HEK293T (cell line): ENCODE measurements at places on chromosomes 6 and 20.
A peak's percentile ranks its signal among the peaks of the same experiment; 100 is the strongest.

DNA sequence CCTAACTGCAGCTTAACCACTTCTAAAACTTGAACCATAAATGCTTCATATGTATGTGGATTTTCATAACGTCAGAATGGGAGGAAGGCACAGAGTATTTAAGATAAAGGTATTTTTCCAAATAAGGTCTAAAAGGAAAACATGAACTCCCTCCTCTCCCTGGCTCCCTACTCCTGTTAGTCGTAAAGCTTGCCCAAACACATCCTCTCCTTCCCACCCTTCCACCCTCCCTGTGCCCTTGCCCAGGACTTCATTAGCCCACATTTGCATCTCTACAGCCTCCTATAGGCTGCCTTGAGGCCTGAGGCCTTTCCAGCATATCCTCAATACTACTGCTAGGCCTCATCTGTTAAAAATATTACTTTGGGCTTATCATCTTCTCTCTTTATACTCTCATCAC lies 17.1 kb upstream of the SMIM13 start:
- DNase-seq, result no peak

- DNase-seq, result peak; percentile 34
Observed at GRCh38 chr20:59141818-59142581, 21.6 kb upstream of the ZNF831 start.

DNA sequence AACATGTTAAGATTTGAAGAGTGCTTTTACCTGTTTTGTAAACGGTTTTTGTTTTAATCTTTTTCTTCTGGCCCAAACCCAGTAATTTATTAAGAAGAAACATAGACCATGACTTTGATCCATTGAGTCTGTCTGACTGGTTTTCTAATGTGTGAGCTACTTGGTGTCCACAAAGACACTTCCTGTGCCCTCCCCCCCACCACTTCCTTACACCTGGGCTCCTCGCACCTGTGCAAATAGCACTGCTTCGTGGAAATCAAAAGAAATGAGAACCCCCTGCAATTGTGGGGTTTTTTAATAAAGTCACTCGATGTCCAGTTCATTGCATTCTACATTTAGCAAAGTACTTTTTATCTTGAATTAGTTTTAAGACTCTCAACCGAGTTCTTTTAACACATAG lies 65.5 kb downstream of the SMOC2 start:
- DNase-seq, result no peak

DNA sequence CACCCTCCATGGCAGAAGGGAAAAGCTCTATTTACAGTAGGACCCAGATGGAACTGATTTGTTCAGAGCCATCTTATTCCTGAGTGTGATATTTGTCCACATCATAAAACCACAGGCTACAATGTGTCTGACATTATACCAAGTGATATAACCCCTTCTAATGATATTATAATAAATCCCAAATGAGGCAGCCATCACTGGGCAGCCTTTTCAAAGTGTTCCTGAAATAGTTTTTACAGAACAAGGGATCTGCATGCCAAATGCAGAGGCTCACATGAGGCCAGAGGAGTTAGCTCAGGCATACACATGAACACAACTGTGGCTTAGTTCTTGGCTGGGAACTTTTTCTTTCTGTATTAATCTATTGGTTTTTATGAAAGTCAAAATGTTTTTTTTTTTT lies 207.7 kb downstream of the MAFB start:
- no peak for DNase-seq

DNA sequence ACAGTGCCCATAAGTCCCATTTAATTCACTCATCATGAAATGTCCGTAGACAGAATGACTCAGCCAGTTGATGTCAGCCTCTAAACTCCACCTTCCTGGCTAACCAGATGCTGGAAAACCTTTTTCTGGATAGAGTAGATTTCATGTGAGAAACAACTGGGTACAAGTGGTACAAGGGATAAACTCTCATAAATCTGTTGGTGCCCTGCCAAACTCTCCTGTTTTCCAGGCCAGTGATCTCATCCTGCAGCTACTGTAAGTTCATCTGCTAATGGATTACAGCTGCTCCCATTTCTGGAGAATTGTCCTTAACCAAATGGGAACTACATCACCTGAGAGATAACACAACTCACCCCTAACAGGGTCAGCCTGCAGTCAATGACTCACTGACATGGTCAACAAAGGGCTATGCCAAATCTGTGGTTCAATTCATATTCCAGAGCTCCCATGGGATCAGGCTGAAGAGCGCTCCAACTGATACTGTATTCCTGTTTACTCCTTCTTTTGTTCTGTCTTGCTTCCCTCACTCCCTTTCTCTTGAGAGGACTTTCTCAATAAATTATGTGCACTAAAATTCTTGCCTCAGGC lies 210.1 kb upstream of the HDDC2 start:
- no peak for DNase-seq

GRCh38 chr6:10553871-10554270 lies 32.7 kb downstream of the GCNT2 start:
- DNase-seq, result no peak

GRCh38 chr20:34301587-34302311 lies 1.4 kb downstream of the AHCY start:
- no peak for DNase-seq

DNA sequence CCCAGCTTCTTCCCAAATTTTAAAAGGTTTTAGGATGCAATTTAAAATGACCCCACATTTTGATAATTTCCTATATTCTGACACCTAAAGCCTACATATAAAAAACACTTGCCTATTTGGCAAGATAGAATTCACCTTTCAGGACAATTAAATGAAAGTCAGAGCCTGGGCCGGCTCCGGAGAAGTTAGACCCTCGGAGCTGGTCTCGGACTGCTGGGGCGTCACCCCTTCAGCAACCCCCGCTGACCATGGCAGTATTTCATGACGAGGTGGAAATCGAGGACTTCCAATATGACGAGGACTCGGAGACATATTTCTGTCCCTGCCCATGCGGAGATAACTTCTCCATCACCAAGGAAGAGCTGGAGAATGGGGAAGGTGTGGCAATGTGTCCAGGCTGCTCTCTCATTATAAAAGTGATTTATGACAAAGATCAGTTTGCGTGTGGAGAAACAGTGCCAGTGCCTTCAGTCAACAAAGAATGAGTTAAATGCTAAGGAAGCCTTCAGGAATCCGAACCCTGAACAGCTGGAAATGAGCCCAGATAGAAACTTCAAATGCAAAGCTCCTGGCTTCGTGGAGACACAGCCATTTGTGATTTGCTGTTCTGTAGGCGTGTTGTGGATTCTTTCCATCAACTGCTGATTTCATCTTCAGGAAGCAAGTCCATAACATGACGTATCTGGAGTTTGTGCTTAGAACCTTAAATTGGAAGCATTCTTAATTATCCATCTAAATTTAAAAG lies 16.0 kb downstream of the TCFL5 start:
- DNase-seq, result no peak

DNA sequence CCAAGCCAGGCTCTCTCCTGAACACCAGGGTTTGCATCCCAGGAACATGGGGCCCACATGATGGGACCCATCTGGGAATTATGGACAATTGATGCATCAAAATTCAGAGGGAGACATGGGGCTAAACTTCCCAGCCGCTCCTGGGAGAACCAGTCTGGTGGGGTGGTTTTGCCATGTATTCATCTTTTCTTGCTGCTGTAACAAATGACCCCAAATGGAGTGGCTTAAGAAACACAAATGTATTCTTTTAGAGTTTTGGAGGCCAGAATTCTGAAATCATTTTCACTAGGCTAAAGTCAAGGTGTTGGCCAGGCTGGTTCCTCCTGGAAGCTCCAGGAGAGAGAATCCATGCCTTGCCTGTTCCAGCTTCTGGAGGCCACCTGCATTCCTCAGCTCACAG lies 6.5 kb downstream of the SLC13A3 start:
- DNase-seq, result no peak

GRCh38 chr6:126118058-126118755 lies 131.9 kb downstream of the TRMT11 start:
- DNase-seq, result no peak

- DNase-seq, result no peak
Observed at GRCh38 chr20:56817780-56818675, 188.9 kb downstream of the TFAP2C start.

DNA sequence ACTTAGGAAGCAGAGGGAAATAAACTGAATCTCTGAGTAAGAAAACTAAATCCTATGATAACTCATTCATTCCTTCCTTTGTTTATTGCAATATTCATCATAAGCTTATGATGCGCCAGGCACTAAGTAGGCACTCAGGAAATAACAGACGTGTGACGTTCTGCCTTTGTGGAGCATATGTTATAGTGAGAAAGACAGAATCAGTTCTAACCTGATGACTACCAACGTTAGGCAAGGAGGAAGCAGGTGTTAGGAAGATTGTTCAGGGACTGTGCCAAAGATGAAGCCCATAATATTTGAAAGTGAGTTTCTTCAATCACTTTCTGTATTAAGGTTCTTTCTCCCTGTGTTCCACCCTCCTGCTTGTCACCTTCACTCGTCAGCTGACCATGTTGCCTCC lies 3.6 kb downstream of the HLA-DQA2 start:
- DNase-seq, result no peak

GRCh38 chr6:161361529-161361928 lies 87.7 kb upstream of the AGPAT4 start:
- no peak for DNase-seq

DNA sequence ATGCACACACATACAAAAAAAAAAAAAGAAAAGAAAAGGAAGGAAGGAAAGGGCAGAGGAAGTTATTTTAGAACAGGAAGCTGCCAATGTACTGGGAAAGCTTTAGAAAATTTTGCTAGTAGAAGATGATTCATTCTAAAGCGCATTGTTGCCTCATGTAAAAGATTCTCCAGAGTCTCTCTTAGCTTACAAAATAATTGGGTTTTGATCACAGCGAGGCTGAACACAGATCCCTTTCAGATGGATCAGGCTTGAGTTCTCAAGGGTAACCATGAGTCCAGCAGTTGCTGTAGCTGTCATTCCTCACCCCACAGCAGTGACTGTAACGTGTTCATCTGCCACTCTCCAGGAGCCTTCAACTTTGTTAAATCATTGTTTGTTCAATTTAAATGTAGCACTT lies 81.9 kb downstream of the PHACTR2 start:
- no peak for DNase-seq

- no peak for DNase-seq
Observed at GRCh38 chr6:3358413-3359100, 98.3 kb downstream of the SLC22A23 start.

DNA sequence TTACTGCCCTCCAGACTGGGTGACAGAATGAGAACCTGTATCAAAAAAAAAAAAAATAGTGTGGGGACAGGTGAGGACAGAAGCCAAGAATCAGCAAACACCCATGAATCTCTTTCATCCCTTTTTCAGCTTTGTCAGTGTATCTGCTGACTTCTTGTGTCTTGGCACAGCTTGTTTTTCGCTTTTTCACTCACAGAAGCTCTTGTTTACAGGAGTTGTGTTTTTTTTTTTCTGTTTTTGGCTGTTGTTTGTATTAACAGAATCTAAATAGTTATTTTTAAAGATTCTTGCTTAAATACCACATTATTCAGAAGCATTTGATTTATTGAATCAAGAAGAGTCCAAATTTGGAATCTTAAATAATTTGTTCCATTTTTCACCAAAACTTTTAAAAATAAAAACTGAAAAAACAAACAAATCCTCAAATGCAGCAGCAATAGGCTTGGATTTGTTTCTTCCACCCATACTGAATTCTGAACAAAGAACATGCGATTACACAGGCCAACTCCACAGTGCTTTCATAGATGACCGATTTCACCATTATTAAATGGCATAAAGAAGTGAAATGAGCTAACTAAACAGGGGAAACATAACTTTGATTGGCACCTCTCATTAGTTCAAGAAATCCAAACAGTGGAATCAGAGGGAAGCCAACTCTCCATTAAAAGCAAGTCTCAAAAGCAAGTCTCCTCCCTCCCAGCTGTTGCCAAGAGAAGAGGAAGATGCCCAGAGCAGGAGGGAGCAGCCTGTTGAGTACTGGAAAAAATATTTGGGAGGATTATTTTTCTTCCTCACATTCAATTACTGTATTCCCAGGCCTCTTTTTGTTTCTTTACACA lies 27.2 kb upstream of the GPR63 start:
- DNase-seq, result no peak

DNA sequence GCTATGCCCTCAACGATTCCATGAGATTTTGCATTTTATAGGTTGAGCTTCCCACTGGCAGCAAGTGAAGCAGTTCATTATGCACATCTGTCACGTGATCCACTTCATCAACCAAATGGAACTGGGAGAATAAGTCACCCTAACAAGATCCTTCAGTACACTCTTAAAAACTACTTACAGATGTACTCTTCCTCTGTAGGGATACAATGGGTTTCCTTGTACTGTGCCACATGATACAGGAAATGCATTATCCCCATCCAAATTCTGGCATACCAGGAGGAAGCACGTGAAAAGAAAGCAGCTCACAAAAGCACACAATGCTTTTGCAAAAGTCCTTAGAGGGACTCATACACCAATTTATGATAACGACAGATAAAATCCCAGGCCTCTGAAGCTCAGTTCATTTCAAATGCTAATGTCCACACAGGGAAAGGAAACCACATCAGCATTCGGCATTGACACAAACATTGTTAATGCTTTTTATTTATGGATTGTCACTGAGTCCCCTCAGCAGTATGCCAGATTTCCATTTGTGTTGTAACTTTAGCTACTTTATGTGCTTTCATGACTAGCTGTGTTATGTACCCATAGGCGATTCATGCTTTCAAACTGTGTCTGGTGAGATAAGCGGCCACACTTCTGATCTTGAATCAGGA lies 58.1 kb upstream of the REV3L start:
- no peak for DNase-seq

DNA sequence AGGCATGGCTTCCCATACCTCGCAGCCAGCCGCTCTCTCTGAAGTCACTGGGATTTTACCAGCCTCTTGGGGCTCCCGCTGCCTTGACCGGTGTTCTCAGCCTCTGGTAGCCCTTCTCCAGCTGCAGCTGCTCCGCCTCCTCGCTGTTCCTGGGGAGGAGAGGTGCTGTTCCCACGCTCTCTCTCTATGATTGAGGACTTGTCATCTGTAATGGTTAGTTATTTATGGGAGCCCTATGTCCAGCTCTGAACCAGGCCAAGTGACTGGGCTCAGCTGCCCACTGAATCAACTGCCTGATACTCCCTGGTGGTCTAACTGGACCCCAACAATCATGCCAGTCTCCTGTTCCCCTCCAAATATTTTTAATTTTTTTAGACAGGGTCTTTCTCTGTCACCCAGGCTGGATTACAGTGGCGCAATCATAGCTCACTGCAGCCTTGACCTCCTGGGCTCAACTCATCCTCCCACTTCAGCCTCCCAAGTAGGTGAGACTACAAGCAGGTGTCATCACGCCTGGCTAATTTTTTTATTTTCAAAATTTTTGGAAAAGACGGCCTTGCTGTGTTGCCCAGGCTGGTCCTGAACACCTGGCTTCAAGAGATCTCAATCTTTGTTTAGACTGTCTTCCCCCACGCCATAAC lies 4.8 kb upstream of the SLC4A11 start:
- DNase-seq, result no peak

- no peak for DNase-seq
Observed at GRCh38 chr6:70150521-70150920, 152.4 kb downstream of the COL9A1 start.

DNA sequence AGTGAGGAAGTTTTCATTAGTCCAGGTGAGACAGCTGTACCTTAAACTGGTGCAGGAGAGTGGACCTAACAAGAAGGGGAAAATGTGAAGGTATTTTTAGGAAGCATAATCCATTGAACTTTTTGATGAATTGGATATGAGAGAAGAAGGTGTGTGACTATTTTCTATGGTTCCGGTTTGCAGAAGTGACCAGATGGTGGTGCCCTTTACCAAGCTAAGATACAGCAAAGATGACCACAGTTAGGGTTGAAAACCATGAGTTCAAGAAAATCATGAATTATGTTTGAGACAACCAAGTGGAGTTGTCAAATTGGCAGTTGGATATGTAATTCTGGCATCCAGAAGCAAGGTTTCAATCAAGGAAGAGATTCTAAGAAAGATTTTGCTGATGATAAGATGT lies 61.9 kb upstream of the NRSN1 start:
- peak; percentile 7 for DNase-seq
